Activated CD8-positive, alpha-beta memory T cell treated with anti-CD3 and anti-CD28 coated beads for 4 hours (primary cell): ENCODE measurements at places on chromosomes 12 and 14.

DNA sequence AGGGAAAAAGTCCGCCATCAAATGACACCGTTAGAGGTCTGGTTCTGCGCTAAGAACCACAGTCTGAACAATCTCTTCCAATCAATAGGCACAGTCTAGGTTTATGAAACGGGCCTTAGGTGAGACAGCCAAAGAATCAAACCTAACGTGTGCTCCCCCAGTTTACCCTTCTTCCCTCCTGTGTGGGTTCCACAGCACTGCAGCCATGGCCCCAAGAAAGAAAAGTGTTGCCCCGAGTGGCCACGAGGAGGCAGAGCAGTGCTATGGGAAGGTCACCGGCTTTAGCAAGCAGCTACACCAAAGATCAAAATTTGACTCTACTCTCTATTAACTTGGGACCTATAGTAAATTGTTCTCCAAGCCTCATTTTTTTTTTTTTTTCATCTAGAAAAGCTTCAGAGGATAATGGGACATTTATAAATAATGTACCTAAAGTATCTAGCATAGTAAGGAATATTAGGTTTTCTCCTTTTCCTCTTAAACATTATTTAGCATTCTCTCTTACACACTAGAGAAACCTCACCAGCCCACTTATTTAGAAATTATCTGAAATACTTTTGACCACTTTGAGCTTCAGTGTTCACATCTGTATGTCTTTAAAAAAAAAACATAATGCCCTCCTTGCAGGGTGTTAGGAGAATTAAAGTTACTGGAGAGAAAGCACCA is 70.2 kb upstream of the GPHB5 start:
- DNase-seq, result peak; percentile 4

GRCh38 chr14:35959835-35960234 is 133.7 kb downstream of the BRMS1L start:
- DNase-seq, result no peak

DNA sequence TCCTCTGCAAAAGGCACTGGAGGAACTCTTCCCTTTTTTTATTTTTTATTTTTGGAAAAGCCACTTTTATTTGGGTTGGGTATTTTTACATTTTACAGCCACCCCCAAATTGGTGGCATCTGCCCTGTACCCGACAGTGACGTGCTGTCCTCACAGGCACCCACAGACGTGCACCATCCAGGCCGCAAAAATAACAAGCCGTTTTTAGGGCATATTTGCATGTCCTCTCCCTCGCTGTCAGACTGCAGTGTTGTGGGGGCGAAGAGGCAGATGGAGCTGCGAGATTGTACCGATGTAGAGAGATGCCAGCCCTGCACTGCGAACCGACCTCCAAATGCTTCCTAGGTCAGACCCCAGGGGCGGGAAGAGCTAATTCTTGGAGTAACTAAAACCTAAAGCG is 12.2 kb downstream of the JDP2 start:
- DNase-seq, result no peak

- no peak for DNase-seq
Measured at GRCh38 chr12:1797011-1797901, 23.1 kb upstream of the LRTM2 start.

DNA sequence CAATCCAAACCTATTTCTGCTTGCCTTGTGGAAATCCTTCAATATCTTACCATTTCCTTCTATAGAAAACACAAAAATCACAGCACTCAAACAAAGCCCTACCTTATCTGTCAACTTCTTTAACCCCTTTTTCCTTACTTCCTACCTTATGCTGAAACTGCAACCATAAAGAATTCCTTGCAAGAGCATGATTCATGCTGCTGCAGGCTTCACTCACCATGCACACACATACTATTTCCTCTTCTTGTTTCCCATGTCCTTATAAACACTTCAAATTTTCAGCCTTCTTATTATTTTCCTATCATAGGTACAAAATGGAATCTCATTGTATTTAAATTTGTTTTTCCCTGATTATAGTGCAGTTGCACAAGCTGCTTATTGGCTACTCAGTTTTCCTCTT is 23.3 kb downstream of the LMNTD1 start:
- no peak for DNase-seq

GRCh38 chr14:70821584-70822529 is 12.5 kb upstream of the MAP3K9 start:
- no peak for DNase-seq

- no peak for DNase-seq
Measured at GRCh38 chr14:101937926-101938767, 26.2 kb upstream of the DYNC1H1 start.

DNA sequence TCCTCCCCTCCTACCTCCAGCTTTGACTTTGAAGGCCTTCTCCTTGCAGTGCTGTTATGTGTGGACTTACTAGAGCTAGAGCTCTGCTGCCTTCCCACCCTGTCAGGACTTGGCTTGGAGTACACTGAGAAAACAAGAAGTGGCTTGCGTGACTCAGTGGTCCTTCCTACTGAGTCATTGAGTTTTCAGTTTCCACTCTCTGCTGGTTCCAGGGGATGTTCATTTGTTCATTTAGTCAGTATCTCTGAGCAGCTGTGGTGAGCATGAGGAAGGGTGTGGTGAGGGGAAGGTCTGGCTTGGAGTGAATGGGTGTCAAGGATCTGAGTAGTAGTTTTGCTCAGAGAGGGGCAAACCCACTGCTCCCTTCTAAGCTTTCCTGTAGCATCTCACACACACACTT is 17.2 kb upstream of the ELK3 start:
- DNase-seq, result peak; percentile 20

- no peak for DNase-seq
Measured at GRCh38 chr14:67440513-67440912, 28.5 kb upstream of the PLEK2 start.

DNA sequence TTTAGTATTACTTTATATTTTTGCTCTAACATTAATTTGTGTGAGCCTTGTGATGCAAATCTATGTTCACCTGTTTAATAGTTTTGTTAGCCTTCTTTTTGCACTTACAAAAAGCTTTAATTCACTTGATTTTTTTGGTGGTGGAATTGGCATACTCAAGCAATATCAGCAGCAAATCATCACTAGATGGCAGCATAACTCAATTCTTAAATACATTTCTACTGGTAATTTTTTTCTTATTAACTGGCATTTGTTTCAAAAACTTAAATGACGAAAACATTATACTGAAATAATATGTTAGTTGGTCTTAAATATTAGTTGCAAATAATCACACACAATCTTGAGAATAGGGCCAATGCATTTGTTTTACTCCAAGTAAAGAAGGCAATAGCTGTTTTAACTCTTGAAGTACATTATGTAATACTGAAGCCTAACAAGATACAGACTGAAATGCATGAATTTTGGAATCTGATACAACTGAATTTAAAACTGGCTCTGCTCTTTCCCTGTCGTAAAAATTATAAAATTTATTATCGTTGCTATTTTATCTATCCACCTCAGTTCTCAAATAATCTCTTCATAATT is 151.5 kb downstream of the ATXN7L3B start:
- DNase-seq, result no peak

DNA sequence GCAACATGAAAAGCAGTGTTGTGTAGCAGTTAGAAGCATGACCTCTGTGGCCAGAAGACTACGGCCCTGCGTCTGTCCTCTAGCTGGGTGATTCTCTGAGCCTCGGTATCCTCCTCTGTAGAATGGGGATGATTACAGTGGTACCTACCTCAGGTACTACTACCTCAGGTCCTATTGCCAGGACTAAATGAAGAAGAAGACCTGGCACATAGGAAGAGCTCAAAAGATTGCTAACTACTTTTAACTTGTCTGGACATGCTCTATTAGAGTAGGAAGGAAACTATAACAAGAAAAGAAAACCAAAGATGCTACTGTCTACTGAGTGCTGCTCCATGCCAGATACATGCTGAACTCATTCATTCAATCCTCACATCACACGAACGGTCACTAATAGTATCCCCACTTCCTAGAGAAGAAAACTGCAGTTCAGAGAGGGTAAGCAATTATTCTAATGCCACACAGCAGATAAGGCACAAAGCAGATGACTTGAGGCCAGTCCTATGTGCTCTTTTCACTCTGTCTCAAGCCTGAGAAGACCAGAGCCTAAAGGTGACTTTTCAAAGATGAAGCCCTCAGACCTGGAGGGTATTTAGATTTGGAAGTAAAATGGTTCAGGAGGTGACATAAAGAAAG is 108.1 kb upstream of the HIF1A start:
- no peak for DNase-seq
